ENCODE measurements at places on chromosomes 12 and 14.

DNA sequence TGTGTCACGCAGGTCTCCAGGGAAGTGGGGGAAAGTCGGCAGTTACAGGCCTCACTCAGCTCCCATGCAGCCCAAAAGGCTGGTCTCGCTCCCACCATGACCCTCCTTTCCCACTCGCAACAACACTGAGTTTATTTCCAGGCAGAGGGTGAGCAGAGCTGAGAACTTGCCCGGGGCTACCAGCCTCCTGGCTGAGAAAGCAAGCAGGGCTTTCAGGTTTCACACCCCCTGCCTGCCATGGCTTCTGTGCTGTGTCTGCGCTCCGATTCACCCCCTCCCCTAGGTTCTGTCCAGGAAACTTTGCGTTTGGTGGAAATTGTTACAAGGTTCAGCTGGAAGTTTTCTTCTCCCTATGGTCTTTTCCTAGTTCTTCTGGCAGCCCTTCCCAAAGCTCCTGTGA lies 17.1 kb downstream of the OR10G2 start:
- DNase-seq = no peak

- DNase-seq = no peak
These were observed 55.1 kb upstream of the ARID2 start for GRCh38 chr12:45674181-45674977.

DNA sequence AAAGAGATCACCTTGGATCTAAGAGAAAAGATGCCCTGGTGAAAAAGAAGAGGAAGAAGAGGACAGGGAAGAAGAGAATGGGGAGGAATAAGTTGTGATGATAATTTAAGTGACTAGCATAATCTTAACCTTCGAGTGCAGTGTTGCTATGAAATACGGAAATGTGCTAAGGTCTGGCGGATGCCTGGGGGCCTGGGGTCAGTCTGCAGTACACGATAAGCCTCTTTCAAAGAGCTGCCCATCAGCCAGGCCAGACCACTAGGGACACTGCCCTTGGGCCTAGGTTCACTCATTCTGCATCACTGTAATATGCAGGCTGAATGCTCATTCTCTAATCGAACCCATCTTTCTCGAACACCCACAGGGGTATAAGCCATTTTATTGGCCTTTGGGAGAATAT lies 83.4 kb downstream of the PLEKHG3 start:
- no peak for DNase-seq

- DNase-seq = no peak
These were observed 770.7 kb upstream of the TMEM132C start for GRCh38 chr12:127496255-127496654.

DNA sequence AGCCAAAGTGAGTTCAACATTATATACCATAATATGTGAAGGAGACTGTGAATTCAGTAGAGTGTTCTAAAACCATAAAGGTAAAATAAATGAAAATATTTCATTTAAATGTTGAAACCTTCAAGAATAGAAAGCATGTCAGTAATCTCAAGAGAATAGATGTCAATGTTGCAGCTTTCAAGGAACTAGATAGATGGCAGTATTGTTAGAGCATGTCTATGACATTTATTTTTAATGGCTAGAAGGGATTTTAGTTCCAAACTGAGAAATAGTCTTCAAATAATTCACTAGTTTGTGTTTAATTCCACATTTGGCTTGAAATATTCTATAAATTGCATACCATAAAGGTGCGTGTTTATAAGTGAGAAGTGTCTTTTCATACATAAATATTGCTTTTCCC lies 326.5 kb downstream of the FLRT2 start:
- no peak for DNase-seq

Data from activated CD8-positive, alpha-beta memory T cell treated with anti-CD3 and anti-CD28 coated beads for 4 hours (primary cell).